ENCODE measurements at places on chromosomes 16 and 17.
A peak's percentile ranks its signal among the peaks of the same experiment; 100 is the strongest.

DNA sequence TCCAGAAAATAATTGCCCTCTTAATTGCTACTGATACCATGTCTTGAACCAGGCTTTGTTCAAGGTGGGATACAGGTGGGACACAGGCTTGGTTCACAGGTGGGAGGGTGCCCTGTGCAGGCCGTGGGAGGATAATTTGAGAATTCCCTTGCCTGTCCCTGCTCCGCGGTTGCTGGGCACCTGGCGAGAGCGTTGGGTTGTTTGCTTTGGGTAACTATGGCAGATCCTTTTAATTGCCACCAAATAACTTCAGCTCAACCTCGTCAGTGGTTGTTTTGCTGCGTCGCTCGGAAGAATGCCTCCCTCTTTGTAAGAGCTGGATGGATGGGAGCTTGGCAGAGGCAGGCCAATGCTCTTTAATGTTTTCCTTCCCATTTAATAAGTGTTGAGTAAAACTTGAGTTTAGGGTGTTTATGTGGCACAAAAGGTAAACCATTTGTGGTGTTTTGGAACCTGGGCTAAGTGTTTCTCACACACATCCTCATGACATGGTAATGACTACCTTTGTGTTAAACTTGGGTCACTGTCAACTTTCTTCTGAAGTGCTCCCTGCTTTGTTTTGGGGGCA lies 202.5 kb downstream of the MSI2 start:
- H3K27ac ChIP-seq, result no peak overlapping the region
- no peaks in the 10 kb centered on the region for H3K27me3 ChIP-seq
- H3K4me3 ChIP-seq, result no peak overlapping the region
- DNase-seq, result no peak
- peaks cover 28% of the 10 kb centered on the region for H3K4me1 ChIP-seq

GRCh38 chr16:83581082-83581481 lies 226.7 kb upstream of the HSBP1 start:
- no peaks in the 10 kb centered on the region for H3K27me3 ChIP-seq
- H3K4me1 ChIP-seq, result no peaks in the 10 kb centered on the region
- no peak overlapping the region for H3K27ac ChIP-seq
- no peak for DNase-seq
- H3K36me3 ChIP-seq, result no peaks in the 10 kb centered on the region

- H3K36me3 ChIP-seq, result no peaks in the 10 kb centered on the region
- H3K27ac ChIP-seq, result no peak overlapping the region
- H3K27me3 ChIP-seq, result no peaks in the 10 kb centered on the region
- DNase-seq, result no peak
- H3K4me3 ChIP-seq, result no peak overlapping the region
Measured at GRCh38 chr17:58270476-58271215, 10.1 kb downstream of the MPO start.

GRCh38 chr17:56771975-56772374 lies 61.7 kb downstream of the C17orf67 start:
- H3K27me3 ChIP-seq, result no peaks in the 10 kb centered on the region
- DNase-seq, result no peak
- no peaks in the 10 kb centered on the region for H3K36me3 ChIP-seq
- no peaks in the 10 kb centered on the region for H3K4me1 ChIP-seq
- H3K27ac ChIP-seq, result no peak overlapping the region
- H3K4me3 ChIP-seq, result no peak overlapping the region

DNA sequence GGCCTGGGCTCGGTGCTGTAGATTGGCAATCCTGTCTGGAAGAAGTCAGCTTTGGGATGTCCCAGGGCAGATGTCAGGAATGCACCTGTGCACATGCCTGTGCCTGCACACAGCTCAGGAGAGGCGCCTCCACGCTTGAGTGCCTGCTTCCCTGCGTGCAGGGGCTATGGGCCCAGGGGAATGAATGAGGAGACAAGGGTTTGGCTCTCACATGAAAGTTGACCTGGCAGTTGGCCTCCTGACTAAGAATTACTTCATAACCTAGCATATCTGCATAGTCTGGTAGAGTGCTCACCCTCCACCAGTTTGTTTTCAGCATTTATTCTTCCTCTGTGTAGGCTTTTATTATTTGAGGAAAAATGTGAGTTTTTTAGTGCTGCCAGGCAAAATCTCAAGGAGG lies 50.0 kb downstream of the PLD6 start:
- no peak for DNase-seq
- peak overlapping the region; percentile 30 for H3K27ac ChIP-seq
- peaks cover 37% of the 10 kb centered on the region for H3K4me1 ChIP-seq
- H3K4me3 ChIP-seq, result no peak overlapping the region

DNA sequence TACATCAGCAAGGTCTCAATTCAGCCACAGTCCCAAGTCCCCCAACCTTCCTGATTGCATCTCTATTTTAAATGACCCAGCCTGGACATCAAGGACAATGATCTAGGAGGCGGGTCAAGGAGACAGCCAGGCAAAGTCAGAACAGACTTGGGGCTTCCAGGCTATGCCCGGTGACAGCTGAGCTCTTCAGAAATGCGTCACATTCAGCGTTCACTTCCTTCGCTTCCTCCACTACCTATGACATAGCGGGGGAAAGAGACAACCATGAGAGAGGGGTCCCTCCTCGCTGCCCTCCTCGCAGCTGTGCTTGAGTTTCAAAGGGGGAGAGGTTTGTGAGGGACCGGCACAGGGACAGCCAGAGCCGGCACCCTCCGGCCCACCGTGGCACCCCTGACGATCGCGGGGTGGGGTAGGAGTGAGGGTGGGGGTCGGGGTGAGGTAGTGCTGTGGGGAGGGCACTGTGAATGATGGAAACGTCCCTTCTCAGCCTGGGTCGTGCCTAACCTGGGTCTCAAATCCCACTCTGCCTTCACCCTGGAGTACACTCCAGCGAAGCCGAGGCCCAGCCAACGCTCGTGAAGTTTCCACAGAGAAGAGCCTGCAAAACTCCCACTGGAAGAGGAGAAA lies 12.3 kb upstream of the LGALS3BP start:
- no peaks in the 10 kb centered on the region for H3K27me3 ChIP-seq
- peak; percentile 4 for DNase-seq
- peaks cover 17% of the 10 kb centered on the region for H3K4me1 ChIP-seq
- H3K27ac ChIP-seq, result no peak overlapping the region

- H3K4me1 ChIP-seq, result peaks cover 35% of the 10 kb centered on the region
- H3K4me3 ChIP-seq, result no peak overlapping the region
- DNase-seq, result no peak
- H3K27ac ChIP-seq, result peak overlapping the region; percentile 71
Measured at GRCh38 chr17:57032343-57032742, 52.7 kb upstream of the AKAP1 start.
